ENCODE measurements at places on chromosomes 2 and 18.

DNA sequence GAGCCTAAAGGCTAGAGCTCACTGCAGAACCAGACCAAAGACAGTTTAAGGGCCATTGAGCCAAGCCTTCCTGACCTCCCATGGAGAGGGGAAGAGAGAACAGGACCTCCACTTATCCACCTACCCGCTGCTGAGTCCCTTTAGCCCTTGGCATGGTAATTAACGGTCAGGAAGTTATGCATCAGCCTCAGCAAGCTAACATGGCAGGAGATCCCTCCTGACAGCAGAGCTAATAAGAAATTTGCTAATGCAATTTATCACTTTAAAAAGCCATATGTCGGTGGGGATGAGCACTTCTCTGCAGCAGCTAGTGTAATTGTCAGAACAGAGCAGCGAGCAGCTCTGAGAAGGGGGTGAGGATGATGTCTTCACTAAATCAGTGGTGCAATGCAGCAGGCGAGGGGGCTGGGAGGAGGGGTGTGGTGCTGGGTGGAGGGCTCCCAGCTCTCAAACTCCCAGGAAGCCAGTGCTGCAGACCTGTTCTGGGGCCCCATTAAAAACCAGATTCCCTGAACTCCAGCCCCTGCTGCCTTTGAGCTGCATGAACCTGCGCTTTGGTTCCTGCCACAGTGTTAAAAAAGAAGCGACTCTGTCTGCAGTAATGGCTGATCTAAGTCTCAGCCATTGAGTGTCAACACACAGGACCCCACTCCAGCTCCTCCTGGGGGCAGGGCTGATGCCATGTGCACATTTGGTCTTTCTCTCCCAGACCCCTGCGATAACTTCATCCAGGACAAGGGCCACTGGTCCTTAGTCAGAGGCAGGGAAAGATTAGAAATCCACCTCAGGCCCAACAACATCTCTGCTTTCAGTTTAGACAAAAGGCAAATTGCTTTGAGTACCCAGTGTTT lies 84.2 kb upstream of the STPG4 start:
- DNase-seq, result no peak

- DNase-seq, result no peak
Observed at GRCh38 chr2:117888897-117889296, 74.4 kb downstream of the DDX18 start.

DNA sequence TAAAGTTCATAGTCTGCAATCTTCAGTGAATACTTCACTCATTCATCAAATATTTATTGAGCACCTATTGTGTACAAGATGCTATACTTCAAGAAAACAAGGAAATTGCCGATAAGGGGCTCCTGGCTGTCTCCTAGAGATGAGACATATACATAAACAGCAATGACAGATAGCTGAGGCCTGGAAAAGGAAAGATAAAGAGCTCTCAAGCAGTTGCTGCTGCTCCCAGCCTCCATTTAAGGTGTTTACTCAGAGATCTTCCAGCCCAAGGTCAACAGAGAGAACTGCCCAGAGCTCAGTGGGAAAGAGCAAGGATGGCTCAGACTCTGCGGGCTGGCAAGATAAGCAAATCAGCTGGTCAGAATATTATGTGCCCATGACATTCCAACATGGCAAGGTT lies 3.3 kb upstream of the SLC14A2 start:
- DNase-seq, result no peak

- no peak for DNase-seq
Observed at GRCh38 chr2:158569284-158569683, 112.5 kb downstream of the PKP4 start.

DNA sequence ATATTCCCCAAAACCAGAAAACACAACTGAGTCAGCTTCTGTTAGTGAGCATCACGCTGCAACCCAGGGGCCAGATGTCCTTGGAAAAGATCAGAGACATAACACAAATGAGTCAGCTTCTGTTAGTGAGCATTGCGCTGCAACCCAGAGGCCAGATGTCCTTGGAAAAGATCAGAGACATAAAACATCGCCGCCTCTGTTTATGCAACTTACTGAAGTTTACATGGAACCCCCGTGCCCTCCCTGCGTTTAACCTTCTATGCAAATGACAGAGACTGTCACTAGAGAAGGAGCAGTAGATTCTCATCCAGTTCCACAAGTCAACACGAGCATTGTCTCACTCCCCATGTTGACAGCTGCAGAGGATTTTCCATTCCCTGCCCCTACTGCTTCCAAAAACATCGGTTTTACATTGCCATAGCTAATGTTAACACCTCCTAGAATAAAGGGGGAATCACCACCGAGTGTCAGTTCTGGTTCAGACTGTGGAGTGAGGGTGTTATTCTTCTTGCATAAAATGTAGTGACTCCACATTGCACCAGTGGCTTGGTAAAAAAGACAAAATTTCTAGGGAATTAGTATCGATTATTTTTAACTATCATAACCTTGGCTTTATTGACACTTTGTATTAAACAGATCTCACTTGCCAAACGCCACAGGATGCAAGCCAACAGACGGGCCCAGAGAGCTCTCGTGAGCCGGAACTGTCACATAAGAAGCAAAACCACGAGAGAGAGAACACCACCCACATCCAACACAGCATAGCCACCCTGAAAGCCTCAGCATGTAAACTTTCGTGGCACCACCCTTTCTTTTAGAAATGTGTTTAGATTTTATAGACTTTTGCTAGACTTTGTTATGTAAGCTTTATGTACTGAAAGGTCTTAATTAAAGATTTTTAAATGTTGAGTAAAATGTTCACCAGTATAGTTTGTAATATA lies 87.7 kb downstream of the SH3YL1 start:
- no peak for DNase-seq

DNA sequence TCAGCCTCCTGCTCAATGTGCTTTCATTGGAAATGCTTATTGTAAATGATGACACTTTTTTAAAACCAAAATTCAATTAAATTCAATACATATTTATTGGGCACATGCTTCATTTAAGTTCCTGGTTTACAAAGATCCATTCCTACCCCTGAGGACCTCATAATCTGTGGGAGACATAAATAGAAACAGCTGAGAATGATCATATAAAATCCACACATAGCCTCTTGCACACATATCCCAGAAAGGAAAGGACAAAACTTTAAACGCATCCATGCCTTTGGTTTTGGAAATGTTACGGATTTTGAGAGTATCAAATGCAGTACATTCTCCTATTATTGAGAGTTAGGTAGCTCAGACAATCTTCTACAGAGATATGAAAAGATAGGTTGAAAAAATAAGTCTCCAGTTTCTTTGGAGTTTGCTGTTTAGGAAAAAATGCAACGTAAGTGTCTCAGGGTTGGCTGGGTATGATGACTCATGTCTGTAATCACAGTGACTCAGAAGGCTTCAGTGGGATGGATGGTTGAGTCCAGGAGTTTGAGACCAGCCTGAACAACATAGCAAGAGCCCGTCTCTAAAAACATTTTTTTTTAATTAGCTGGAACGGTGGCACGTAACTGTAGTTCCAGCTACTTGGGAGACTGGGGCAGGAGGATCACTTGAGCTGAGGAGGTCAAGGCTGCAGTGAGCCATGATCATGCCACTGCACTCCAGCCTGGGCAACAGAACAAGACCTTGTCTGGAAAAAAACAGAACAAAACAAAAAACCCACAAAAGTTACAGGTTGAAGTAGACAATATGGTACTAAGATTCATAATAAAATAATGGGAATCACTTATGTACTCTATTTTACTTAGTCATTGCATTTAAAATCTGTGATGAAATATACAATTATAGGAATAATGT lies 3.9 kb upstream of the PRELID3A start:
- no peak for DNase-seq

DNA sequence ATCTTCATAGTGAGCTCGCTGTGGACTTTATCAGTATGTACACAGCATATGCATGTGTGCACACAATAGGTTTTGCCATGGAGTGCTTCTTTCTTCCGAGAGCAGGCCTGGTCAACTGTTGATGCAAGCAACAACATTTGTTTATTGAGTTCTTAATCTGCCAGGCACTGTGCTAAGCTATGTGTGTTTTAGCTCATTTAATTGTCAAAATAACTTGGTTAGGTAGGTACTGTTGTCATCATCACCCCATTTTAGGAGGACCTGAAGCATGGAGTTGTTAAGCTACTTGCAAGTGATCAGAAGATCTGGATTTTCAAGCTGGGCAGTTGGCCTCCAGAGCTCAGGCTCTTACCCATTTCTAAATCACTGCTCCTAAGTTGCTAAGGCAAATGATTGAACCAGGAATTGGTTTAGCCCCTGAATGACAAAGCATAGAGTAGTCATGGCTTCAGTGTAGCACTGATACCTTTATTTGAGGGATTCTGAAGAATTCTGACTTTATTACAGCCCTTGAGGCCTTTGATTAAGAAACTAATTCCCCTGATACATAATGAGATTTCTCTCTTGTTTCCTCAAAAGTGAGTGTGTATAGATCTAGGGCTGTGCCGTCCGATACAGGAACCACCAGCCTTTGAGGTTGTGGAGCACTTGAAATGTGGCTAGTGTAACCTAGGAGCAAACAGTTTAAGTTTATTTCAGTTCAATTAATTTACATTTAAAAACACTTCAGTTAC lies 132.9 kb downstream of the FMNL2 start:
- no peak for DNase-seq

DNA sequence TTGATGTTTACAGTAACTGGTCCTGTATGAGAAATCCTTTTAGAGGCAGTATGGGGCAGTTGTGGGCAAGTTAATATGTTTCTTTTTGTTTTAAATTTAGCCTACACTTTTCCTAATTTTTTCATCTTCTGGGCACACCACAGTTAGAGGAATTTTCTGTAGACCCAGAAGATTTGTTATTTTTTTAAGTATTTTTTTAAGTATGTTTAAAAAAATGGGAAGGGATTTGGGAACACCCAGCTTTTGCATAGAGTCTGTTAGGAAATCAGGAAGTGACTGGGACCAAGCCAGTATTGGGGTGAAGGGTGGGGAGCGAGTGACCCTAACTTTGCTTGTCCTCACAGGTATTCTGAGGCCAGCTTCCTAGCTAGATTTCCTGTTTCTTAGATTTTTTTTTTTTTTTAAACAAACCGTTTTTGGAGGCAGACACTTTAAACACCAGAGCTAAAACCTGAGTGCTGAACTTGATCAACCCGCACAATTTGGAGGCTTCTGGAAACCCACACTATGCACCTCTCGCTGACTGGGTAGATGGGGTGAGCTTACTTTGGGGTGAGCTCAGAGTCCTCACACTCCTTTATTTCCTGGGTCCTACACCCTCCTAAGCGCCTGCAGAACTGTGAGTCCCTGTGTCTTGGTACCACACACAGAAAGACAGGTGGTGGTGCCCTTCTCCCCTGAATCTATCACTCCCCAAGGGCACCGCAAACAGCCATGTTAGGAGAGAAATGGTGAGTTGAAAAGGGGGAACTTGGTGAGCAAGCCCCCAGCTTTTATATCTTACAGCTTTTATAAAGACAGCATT lies 5.2 kb downstream of the GATA6 start:
- DNase-seq, result no peak

DNA sequence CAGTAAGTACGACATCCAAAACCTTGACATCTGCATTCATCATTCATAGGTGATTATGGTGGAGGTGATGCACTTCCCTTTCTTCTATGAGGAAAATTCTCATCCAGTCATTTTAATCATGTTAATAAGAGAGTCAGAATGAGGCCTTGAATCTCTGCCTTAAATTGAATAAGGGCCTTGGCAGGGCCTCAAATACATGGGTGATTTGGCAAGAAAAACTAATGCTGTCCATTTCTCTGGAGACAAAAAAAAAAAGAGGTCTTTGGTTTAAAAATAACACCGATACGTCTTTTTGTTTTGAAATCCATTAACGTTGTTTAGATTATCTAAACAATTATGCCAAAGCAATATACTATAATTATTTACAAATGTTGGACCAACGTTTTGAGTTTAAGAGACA lies 8.1 kb downstream of the COLEC12 start:
- DNase-seq, result no peak

GRCh38 chr18:49849331-49850217 lies 36.2 kb upstream of the ACAA2 start:
- no peak for DNase-seq

DNA sequence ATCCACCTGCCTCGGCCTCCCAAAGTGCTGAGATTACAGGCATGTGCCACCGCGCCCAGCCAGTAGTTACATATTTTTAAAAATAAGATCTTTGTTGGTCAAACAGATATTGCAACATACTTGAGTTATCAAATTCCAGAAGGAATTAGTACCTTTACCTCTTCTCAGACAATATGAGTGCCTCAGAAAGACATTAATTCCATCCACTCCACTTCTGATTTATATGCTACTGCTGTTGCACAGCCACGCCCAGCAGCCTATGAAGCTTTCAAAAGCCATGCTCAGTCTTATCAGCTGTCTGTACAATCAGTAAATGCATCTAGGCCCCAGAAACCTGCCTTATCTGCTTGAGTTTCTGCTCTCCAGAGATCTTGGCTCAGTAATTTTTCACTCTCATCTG lies 47.8 kb downstream of the MEX3C start:
- DNase-seq, result no peak

- no peak for DNase-seq
Observed at GRCh38 chr2:29322011-29322410, 206.8 kb downstream of the CLIP4 start.

- DNase-seq, result no peak
Observed at GRCh38 chr2:96913117-96913397, 43.2 kb upstream of the SEMA4C start.

- no peak for DNase-seq
Observed at GRCh38 chr2:101741775-101742520, 44.4 kb downstream of the MAP4K4 start.

GRCh38 chr2:148853458-148853857 lies 21.6 kb upstream of the KIF5C start:
- no peak for DNase-seq

GRCh38 chr2:182415771-182416170 lies 11.1 kb downstream of the PDE1A start:
- no peak for DNase-seq

- no peak for DNase-seq
Observed at GRCh38 chr2:240902615-240903041, 3.5 kb upstream of the CROCC2 start.

GRCh38 chr18:50937183-50937582 lies 30.7 kb upstream of the ELAC1 start:
- no peak for DNase-seq

DNA sequence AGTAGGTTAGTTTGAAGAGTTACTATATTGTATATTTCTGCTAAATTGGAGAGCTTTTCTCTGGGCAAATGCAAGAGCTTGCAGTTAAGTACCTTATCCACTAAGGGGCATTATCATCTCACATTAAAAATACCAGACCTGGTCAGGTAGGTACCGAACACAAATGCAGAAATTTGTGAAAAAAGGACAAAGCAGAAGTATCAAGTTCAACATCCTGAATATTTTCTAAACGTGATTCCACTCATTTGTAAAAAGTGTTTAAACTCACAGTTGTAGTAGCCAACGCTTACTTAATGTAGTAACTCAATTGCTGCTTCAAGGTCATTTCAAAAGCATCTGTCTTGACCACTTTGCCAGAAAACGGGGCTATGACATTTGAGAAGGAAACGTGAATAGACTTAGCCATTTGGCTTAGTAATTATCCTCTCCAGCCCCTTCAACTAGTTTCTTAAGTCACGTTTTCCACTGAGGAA lies 52.1 kb downstream of the CYRIA start:
- DNase-seq, result no peak

GRCh38 chr2:208627916-208628315 lies 221.3 kb downstream of the PTH2R start:
- no peak for DNase-seq

GRCh38 chr18:79945118-79946042 lies 6.1 kb downstream of the SLC66A2 start:
- DNase-seq, result no peak

- no peak for DNase-seq
Observed at GRCh38 chr18:35827903-35828275, 144.6 kb upstream of the RMP24 start.

GRCh38 chr2:230244211-230244610 lies 18.7 kb downstream of the SP140 start:
- DNase-seq, result no peak

Measured in left hindlimb (tissue), 1 donor.